Spinal cord (tissue), 10 donors: ENCODE measurements at places on chromosomes 1 and 21.

DNA sequence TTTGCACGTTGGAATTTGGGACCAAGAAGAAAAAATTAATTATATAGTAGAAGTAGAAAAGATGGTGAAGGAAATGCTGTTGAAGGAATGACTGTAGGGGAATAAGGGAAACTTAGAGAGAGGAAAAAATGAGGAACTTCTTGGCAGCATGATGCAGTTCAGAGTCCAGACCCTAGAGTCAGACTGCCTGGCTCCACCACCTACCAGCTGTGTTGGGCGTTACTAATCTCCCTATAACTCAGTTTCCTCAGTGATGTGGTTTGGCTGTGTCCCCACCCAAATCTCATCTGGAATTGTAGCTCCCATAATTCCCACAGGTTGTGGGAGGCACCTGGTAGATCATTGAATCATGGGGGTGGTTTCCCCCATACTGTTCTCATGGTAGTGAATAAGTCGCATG lies 1.3 kb upstream of the SELP start:
- no peak for DNase-seq
- H3K4me1 ChIP-seq, result no peaks in the 10 kb centered on the region
- H3K4me3 ChIP-seq, result no peak overlapping the region
- H3K36me3 ChIP-seq, result no peaks in the 10 kb centered on the region
- H3K27ac ChIP-seq, result no peak overlapping the region

- H3K27me3 ChIP-seq, result no peaks in the 10 kb centered on the region
- H3K36me3 ChIP-seq, result peaks cover 79% of the 10 kb centered on the region
- DNase-seq, result no peak
- H3K4me1 ChIP-seq, result peaks cover 23% of the 10 kb centered on the region
- H3K4me3 ChIP-seq, result peak overlapping the region; percentile 62
Observed at GRCh38 chr1:6625584-6626149, 999 bp downstream of the THAP3 start.

GRCh38 chr1:183165456-183165855 lies 20.6 kb upstream of the LAMC2 start:
- no peaks in the 10 kb centered on the region for H3K27me3 ChIP-seq
- DNase-seq, result no peak
- H3K27ac ChIP-seq, result no peak overlapping the region
- H3K36me3 ChIP-seq, result no peaks in the 10 kb centered on the region
- no peaks in the 10 kb centered on the region for H3K4me1 ChIP-seq
- no peak overlapping the region for H3K4me3 ChIP-seq

DNA sequence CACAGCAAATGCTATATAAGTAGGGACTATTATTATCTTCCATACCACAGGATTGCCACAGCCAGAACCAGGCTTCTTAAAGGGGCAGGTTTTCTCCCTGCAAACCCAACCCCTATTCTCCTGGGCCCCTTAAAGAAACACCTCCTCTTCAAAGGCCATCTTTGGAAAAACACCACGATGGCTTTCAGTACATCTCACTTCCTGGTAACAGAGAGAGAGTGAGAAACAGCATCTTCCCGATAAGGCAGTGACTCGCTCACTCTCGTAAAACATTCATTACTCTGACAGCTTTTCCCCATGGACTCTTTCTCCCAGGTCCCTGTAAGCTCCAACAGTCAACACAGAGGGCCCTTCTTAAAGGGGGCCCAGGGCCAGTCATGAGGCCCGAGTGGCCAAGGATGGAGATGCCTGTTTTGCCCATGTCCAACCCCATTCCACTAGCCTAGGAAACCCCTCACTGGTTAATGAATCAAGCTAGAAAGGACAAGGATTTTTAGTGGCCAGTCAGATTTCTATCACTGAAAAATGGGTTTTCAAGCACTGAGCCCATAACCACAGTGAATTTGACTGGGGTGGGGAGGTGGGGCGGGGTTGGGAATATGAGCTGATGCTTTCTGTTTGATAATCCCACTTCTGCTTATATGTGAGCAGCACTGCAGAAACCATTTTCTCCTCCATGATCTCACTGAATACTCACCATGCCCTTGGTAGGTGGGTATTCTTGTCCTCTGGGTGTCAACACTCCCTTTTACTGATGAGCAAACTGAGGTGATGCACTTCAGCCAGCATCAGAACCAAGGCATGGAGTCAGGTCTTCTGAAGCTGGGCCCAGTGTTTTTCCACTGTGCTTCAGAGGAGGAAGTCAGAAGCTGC lies 3.6 kb upstream of the NAV1 start:
- no peaks in the 10 kb centered on the region for H3K36me3 ChIP-seq
- peaks cover 7% of the 10 kb centered on the region for H3K27me3 ChIP-seq
- peaks cover 35% of the 10 kb centered on the region for H3K4me1 ChIP-seq
- no peak overlapping the region for H3K4me3 ChIP-seq
- DNase-seq, result peak; percentile 28

- peaks cover 11% of the 10 kb centered on the region for H3K36me3 ChIP-seq
- no peak overlapping the region for H3K27ac ChIP-seq
- DNase-seq, result no peak
- no peak overlapping the region for H3K4me3 ChIP-seq
Observed at GRCh38 chr1:88825721-88826120, 65.6 kb downstream of the GTF2B start.

GRCh38 chr1:228030451-228031201 lies 23.8 kb downstream of the WNT3A start:
- H3K36me3 ChIP-seq, result no peaks in the 10 kb centered on the region
- no peak overlapping the region for H3K27ac ChIP-seq

GRCh38 chr1:29808141-29808995 lies 572.0 kb downstream of the PTPRU start:
- no peak overlapping the region for H3K27ac ChIP-seq
- no peaks in the 10 kb centered on the region for H3K27me3 ChIP-seq
- H3K4me1 ChIP-seq, result peaks cover 5% of the 10 kb centered on the region
- no peaks in the 10 kb centered on the region for H3K36me3 ChIP-seq
- DNase-seq, result no peak
- no peak overlapping the region for H3K4me3 ChIP-seq

GRCh38 chr1:67347688-67348472 lies 40.2 kb downstream of the IL12RB2 start:
- H3K36me3 ChIP-seq, result no peaks in the 10 kb centered on the region
- no peaks in the 10 kb centered on the region for H3K4me1 ChIP-seq
- no peak overlapping the region for H3K4me3 ChIP-seq

- H3K27me3 ChIP-seq, result no peaks in the 10 kb centered on the region
- no peaks in the 10 kb centered on the region for H3K4me1 ChIP-seq
- no peak overlapping the region for H3K27ac ChIP-seq
- DNase-seq, result no peak
- no peaks in the 10 kb centered on the region for H3K36me3 ChIP-seq
Observed at GRCh38 chr21:35217504-35218060, 168.5 kb upstream of the RUNX1 start.

DNA sequence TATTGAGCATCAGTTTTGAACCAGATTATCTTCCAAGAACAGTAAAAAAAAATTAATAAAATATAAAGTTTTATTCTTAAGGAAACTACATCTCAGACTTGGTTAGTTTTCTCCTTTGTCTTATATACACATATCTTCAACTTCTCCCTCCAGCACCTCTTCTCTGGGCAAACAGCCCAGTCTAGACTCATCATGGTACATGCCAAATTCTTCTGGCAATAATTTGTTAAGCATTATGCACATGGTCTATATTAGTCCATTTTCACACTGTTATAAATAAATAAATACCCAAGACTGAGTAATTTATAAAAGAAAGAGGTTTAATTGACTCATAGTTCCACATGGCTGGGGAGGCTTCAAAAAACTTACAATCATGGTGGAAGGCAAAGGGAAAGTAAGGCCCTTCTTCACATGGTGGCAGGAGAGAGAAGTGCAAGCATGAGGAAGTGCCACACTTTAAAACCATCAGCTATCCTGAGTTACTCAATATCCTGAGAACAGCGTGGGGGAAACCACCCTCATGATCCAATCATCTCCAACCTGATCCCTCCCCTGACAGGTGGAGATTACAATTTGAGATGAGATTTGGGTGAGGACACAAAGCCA lies 108.7 kb upstream of the RNPC3 start:
- no peaks in the 10 kb centered on the region for H3K27me3 ChIP-seq
- no peaks in the 10 kb centered on the region for H3K4me1 ChIP-seq
- no peak overlapping the region for H3K27ac ChIP-seq
- H3K4me3 ChIP-seq, result no peak overlapping the region
- no peak for DNase-seq

- H3K27me3 ChIP-seq, result no peaks in the 10 kb centered on the region
- H3K36me3 ChIP-seq, result peaks cover 42% of the 10 kb centered on the region
- no peak for DNase-seq
- H3K27ac ChIP-seq, result no peak overlapping the region
- peaks cover 41% of the 10 kb centered on the region for H3K4me1 ChIP-seq
Observed at GRCh38 chr1:21256776-21257175, 33.5 kb downstream of the ECE1 start.

DNA sequence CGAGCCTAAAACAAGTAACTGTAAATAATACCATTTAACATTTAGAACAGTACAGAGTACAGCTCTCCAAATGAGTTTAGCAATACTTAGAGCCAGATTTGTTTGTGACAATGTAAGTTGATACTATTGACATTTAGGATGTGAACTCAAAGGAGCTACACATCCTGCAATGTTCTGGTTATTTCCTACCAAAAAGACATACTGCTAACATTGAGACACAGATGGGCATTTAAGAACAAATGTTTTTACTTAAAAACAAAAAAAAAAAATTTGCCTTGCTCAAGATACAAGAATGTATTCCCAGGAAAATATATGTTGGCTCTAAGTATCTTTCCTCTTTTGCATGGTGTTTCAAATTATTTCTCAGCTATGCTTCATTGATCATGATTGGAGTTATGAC lies 1464.8 kb upstream of the PRMT6 start:
- H3K27me3 ChIP-seq, result no peaks in the 10 kb centered on the region
- H3K27ac ChIP-seq, result no peak overlapping the region
- H3K4me3 ChIP-seq, result no peak overlapping the region
- DNase-seq, result peak; percentile 1

- H3K4me3 ChIP-seq, result no peak overlapping the region
- H3K36me3 ChIP-seq, result no peaks in the 10 kb centered on the region
- H3K27me3 ChIP-seq, result no peaks in the 10 kb centered on the region
- H3K27ac ChIP-seq, result no peak overlapping the region
- no peaks in the 10 kb centered on the region for H3K4me1 ChIP-seq
- no peak for DNase-seq
Observed at GRCh38 chr1:179677882-179678281, 65.2 kb upstream of the FAM163A start.

- peaks cover 46% of the 10 kb centered on the region for H3K4me1 ChIP-seq
- peaks cover 4% of the 10 kb centered on the region for H3K36me3 ChIP-seq
- no peak overlapping the region for H3K27ac ChIP-seq
- DNase-seq, result no peak
Observed at GRCh38 chr1:205350124-205350523, 6.6 kb downstream of the KLHDC8A start.

DNA sequence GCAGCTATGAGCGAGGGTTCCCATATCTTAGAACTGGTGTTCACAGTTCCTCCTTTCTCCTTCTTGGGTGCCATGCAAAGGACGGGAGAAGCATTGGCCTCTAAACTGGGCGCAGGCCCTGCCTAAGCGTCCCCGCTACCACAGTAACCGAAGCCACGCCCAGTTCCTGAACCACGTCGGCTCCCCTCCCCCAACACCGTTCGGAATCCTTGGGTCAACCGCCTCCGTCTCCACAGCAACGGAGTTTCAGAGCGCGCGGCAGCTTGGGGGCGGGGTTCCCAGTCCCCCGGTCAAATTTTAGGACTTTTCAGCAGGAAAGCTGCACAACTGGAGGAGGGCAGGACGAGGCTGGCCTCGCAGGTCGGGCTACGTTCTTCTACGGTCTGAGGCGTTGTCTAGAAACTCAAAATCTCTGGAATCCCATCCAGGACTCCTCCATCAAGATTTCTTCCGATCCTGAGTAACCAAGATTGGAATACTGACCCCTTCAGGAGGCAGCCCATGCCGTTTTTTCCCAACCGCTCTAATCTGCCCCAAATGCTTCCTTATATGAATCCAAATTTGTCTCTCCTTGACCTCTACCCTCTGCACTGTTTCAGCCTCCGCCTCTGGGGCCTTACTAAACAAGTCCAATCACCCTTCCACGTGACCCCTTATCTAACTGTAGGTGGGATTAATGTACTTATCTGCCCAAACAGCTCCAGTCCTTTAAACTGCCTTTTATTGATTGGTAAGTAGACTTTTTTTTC lies at the start of gene SPAG17:
SPAG17 (minus strand) TSS at position 145 of the 749 bp plus-strand sequence; CDS start at position 74, 71 bp downstream.
- H3K27me3 ChIP-seq, result no peaks in the 10 kb centered on the region
- no peaks in the 10 kb centered on the region for H3K36me3 ChIP-seq
- H3K4me3 ChIP-seq, result peak within 1 kb of the TSS; percentile 58

DNA sequence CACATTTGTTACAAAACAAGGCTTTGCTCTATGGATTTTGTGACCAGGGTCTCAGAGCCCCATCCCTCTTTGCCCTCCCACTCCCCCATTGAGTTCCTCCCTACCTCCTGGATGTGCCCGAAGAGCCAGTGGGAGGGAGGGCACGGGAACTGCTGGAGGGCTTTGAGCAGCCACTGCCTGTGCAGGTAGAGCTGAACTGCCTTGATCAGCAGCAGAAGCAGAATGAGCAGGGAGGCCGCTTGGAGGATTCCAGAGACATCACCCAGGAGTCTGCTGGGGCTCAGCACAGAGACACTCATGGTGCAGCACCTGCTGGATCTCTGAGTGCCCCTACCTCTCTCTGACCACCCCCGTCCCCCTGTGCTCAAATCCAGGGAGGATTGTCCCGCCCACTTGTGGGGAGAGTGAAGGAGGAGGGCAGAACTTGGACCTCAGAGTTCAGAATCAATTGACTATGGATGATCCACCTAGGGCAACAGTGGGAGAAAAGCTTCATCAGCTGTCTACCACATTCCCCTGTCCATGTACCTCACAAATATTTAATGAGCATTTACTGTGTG lies at the start of gene CYP4A11:
CYP4A11 (minus strand) TSS at position 342 of the 560 bp plus-strand sequence; CDS start at position 299, 43 bp downstream.
- no peaks in the 10 kb centered on the region for H3K27me3 ChIP-seq
- DNase-seq, result no peak
- no peaks in the 10 kb centered on the region for H3K4me1 ChIP-seq
- H3K36me3 ChIP-seq, result no peaks in the 10 kb centered on the region

GRCh38 chr1:51276286-51276685 lies 40.2 kb downstream of the RNF11 start:
- no peak for DNase-seq
- no peaks in the 10 kb centered on the region for H3K4me1 ChIP-seq
- H3K36me3 ChIP-seq, result peaks cover 4% of the 10 kb centered on the region
- no peaks in the 10 kb centered on the region for H3K27me3 ChIP-seq

GRCh38 chr1:94831641-94832040 lies 11.5 kb downstream of the SLC44A3 start:
- no peak overlapping the region for H3K4me3 ChIP-seq
- H3K4me1 ChIP-seq, result no peaks in the 10 kb centered on the region
- no peaks in the 10 kb centered on the region for H3K36me3 ChIP-seq
- no peak overlapping the region for H3K27ac ChIP-seq
- DNase-seq, result no peak

GRCh38 chr1:214473387-214473786 lies 78.0 kb downstream of the PTPN14 start:
- H3K27me3 ChIP-seq, result no peaks in the 10 kb centered on the region
- H3K4me3 ChIP-seq, result no peak overlapping the region
- peaks cover 3% of the 10 kb centered on the region for H3K4me1 ChIP-seq
- no peaks in the 10 kb centered on the region for H3K36me3 ChIP-seq
- H3K27ac ChIP-seq, result no peak overlapping the region
- DNase-seq, result no peak

DNA sequence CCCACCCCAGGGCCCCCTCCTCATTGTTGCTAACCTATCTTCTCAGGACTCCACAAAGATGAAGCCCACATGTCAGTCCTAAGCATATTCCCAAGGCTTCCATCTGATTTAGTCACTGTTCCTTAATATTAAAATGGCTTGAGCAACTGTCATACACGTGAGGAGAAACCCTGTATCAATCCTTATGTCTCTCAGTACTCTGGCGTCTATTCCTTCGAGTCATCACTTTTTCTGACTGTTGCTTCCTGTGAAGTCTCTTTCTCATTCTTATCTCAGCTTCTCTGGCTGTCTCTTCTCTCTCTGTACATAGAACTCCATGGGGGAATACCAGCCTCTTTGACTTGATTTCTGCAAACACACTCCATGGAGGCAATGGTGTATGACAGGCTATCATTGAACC lies 98.4 kb downstream of the C4BPA start:
- no peak overlapping the region for H3K27ac ChIP-seq
- H3K4me3 ChIP-seq, result no peak overlapping the region
- no peaks in the 10 kb centered on the region for H3K4me1 ChIP-seq
- no peak for DNase-seq
